ENCODE measurements at places on chromosomes 12 and 14.

- no peak for DNase-seq
These were observed 26.5 kb downstream of the ARL6IP4 start for GRCh38 chr12:123006977-123007376.

- DNase-seq = no peak
These were observed 203.5 kb upstream of the PLXNC1 start for GRCh38 chr12:93944911-93945310.

- DNase-seq = no peak
These were observed 7.8 kb upstream of the MTERF2 start for GRCh38 chr12:106994579-106995220.

DNA sequence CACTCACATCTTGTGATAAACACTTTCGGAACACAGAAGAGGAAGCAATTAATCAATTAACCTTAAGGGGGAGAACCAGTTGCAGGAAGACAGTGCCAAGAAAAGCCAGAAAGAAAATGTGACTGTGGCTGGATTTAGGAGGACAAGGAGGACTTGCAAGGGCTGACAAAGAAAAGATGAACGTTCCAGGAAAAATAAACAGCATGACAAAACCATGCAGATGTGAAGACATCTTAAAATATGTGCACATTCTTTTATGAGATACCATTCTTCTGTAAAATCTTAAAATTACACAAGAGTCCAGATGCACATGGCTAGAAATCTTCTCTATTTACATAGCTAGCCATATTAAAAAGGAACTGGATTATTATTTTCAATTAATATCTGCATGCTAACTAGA lies 33.4 kb downstream of the KITLG start:
- DNase-seq = no peak

DNA sequence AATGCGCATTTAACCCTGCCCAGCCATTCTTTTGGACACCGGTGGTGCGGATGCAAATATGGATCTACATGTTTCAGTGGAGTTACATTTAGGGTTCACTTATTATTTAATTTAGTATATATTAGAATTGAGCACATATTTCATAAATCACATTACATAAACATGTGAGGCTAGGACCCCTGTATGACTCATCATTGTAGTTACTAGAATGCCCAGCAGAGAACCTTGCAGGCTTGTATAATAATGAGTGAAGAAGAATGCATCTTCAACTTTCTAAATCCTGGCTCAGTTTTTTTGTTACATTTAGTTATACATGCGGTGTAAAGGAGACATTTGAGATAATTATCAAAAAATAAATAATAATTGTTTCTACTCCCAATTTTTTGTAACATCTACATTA lies 369.0 kb downstream of the ATP23 start:
- DNase-seq = no peak

DNA sequence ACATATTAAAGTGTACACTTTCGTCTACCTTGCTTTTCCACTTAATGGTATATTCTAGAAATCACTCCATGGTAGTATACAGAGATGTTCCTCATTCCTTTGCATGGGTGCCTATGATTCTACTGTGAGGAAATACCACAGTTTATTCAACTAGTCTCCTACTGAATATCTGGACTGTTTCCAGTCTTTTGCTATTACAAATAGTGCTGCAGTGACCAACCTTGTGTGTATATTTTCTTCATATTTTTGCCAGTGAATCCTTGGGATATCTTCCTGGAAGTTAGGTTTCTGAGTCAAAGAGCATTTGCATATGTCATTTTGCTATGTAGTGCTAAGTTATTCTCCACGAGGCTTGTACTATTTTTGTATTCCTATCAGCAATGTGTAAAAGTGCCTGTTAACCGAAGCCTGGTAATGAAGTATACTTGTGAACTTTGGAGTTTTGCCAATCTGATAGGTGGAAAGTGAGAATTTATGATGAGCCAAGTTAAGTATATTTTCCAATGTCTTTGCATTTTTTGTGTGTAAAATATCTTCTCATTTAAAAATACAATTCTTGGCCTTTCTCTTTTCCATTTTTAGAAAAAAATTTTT lies 31.3 kb upstream of the TMEM263 start:
- no peak for DNase-seq

DNA sequence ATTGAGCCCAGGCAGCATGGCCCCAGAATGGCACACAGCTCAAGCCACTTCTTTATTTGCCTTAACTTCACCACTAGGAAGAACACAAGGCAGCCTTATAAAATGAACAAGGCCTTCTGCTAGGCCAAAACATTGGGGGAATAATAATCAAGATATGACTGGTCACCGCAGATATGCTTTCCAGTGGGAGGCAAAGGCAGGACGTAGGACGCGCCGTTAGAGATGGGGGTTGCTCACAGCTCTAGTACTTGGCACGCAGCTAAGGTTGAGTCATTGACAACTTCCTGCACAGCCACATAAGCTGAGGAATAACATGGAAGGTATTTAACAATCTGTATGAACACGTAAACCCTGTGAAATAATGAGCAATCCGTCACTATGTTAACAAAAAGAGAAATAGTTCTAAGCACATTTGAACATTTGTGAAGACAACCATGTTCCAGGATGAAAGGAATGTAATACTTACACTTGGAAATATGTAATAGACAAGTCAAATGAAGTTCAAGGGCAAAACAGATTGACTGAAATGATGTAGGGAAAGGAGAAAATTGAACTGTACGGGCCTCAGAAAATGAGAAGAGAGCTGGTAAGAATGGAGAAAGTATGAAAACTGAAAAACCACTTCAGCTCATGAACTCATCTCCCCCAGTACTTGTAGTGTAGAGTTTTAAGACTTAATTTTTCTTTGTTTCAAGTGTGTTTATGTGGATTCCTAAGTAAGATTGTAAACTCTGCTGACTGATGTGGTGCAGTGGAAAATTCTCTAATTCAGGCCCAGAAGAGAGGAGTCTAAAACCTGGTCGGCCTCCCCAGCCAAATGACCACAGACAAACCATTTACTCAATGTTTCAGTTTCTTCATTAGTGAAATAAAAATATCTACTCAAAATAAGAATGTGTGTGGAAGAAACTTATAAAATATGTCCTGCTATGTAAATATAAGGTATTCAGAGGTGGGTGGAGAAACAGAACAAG lies 59.3 kb upstream of the CCDC91 start:
- DNase-seq = no peak

GRCh38 chr14:36659010-36659821 lies 2.4 kb upstream of the PAX9 start:
- no peak for DNase-seq

DNA sequence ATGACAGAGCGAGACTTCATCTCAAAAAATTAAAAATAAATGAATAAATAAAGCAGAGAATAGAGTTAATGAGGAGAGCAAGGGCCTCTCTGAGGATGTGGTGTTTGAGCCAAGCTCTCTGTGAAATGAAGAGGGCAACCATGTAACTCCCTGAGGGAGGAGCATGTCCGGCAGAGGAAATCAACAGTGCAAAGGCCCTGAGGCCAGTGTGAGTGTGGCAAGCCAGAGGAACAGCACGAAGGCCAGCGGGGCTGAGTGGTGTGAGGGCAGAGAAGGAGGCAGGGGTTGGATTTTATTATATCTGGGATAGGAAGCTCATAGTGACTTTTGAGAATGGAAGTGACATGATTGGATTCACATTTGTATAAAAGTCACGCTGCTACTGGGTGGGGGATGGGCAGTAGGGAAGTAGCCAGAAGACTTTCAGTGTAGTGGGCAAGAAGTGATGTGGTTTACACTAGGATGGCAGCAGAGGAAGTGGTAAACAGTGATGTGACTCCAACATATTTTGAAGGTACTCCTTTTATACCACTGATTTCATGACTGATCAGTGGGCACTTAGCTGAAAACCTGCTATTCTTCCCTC lies 10.3 kb upstream of the LRP1-AS start:
- no peak for DNase-seq

DNA sequence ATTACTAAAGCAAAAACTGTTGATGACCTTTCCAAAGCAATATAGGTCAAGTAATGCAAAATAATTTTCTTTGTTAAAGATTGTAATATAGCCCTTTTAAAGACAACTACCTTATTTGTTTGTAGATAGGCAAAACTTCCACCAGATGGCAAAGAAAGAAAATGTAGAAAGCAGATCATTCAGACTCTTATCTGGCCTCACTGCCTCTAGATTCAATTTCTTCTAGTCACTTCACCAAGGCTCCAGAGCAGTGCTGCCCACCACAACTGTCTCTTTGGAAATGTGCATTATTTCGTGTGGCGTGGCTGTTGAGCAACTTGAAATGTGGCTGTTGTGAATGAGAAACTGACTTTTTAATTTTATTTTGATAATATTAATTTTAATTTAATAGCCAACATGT lies 127.1 kb downstream of the ITPR2 start:
- DNase-seq = no peak

GRCh38 chr12:81819991-81820633 lies 61.0 kb upstream of the PPFIA2 start:
- DNase-seq = no peak

DNA sequence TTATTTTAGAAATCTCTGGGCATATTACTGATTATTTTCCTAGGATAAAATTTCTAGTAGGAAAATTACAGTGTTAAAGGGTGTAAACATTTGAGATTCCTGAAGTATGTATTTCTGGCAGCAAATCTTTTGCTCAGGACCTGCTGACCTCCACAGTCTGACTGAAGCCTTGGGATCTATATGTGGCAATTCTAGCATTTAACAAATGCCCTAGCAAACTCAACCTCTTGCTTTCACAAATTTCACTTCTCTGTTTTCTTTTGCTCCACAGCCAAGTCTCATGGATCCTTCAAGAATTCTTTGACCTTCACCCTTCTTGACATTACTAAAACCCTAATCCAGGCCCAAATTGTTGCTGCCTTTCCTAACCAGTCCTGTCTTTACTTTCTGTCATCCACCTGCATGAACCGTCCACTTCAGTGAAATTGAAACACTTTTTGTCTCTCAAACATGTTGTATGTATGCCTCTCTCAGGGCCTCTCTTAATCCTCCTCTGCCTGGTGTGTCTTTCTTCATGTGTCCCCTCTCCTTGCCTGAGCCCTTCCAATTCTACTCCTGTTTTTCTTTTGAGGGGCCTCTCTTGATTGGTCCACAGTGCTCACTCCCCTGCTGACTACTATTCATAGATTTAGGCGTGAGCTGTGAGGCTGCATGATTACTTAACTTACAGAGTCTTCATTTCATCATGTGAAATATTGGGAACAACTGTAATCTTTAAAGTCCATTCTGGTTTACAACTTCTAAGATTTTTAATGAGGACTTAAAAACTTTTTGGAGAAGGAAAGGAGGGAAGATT lies 5.1 kb upstream of the DYRK4 start:
- DNase-seq = no peak

DNA sequence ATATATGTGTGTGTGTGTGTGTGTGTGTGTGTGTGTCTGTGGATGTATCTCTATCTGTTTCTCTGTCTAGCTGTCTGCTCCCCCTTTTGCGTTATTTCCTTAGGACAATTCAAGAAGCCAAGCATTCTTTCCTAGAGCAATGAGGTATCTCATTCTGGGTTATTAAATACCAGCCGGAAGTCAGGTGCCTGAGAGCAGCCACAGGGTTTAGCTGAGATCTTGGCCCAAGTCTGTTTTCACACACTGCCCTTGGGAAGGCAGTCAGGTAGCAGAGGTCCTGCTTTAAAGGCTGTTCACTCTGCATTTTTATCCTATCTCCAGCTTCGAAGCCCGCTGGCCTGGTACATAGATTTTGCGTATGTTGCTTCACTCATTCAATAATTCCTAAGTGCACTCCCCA lies 76.8 kb downstream of the TSPAN9 start:
- no peak for DNase-seq

- DNase-seq = no peak
These were observed 763.9 kb downstream of the GALC start for GRCh38 chr14:87229131-87229530.

DNA sequence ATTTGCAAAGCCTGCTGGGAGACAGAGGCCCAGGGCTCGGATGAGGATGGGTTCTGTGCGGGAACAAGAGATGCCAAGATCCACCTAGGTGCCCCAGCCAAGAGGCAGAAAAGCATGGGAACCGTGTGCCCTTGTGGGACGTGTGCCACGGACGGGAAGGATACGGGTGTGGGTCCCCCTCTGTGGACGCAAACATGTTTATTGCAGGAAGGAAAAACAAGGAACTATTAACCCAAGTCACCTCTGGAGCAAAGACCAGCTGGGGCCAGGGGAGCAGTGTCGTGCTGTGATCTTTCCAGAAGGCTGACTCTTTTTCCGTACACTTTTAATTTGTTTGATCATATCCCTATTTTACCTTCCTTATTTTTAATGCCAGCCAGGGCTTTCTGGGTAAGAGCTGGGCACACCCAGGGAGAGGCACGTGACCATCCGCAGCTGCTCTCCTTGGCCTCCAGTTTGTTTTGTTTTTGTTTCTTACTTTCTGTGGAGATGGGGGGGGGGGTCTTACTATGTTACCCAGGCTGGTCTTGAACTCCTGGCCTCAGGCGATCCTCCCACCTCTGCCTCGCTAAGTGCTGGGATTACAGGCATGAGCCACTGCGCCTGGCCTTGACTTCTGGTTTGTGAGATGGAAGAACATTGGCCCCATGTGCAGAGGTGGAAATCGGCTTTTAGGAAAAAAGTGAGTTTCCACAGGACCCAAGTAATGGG lies 20.7 kb downstream of the SCARB1 start:
- DNase-seq = no peak

GRCh38 chr12:39682689-39683477 lies 63.3 kb upstream of the ABCD2 start:
- DNase-seq = no peak

- DNase-seq = no peak
These were observed 67.9 kb upstream of the LIN7A start for GRCh38 chr12:81005606-81006005.

DNA sequence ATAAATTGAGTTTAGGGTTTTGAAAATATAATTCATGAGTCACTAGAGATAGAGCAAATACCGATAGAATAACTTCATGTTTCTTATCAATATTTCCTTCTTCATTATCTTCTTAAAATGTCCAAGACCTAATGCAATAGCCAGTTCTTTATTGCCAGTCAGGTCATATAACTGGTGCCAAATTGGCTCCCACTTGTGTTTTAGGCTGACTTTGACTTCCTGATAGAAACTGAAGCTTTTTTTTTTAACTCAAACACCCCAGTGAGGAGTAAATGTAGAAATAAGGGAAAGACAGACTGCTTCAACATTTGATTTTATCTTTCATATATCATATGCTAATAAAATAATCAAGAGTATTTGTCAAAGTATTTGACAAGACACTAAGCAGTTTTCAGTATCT lies 80.7 kb downstream of the ARMH4 start:
- DNase-seq = no peak

All from HL-60 (cell line).